ENCODE measurements at places on chromosomes 6 and 20.

- DNase-seq: no peak
These were observed 103.5 kb upstream of the HS3ST5 start for GRCh38 chr6:114446342-114446741.

DNA sequence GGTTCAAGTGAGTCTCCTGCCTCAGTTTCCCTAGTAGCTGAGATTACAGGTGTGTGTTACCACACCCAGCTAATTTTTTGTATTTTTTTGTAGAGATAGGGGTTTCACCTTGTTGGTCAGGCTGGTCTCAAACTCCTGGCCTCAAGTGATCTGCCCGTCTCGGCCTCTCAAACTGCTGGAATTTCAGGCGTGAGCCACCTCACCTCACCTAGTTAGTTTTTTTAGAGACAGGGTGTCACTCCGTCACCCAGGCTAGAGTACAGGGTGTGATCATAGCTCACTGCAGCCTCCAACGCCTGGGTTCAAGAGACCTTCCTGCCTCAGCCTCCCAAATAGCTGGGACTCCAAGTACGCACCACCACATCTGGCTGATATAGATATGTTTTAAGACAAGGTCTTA lies 22.9 kb downstream of the SYTL3 start:
- no peak for DNase-seq

GRCh38 chr20:38630727-38631126 lies 29.1 kb downstream of the ARHGAP40 start:
- no peak for DNase-seq

GRCh38 chr20:48850977-48851299 lies 23.1 kb upstream of the PREX1 start:
- DNase-seq: no peak

DNA sequence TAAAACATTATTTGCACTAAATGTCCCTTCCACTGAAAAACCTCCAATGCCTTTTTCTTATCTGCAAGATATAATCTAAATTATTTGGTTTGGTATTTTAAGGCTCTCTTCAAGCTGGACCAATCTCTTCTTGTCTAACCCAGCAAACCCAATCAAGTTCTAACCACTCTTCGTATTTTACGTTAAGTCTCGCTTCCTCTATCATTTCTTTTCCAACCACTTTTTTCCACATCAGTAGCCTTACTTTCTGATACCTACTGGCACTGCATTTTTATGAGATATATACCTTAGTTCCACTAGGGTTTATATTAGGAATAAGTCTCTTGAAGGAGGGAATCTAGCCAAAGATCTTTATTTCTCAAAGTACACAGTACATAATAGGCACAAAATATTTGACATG lies 19.1 kb downstream of the FBXL4 start:
- DNase-seq: no peak

DNA sequence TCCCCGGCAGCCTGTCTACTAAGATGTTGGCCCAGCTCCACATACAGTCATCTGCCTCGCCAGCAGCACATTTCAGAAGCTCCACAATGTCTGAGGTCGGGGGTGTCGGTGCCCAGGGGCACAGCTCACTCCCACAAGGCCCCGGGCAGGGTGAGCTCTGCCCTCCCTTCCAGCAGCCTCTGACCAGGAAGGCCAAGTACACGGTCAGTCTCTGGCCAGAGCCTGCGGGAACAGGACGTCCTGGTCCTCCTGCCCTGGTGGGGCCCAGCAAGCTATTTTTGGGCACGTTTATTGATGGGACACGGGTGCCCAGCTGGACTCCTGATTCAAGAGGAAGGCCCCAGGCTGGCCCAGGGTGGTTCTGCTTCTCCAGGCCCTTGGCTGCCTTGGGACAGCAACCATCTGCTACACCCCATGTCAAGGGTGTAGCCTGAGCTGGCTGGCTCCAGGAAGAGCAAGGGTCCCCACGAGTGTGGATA lies 114.9 kb upstream of the PTPN1 start:
- no peak for DNase-seq

- no peak for DNase-seq
These were observed 25.8 kb downstream of the BCAS4 start for GRCh38 chr20:50820515-50821256.

DNA sequence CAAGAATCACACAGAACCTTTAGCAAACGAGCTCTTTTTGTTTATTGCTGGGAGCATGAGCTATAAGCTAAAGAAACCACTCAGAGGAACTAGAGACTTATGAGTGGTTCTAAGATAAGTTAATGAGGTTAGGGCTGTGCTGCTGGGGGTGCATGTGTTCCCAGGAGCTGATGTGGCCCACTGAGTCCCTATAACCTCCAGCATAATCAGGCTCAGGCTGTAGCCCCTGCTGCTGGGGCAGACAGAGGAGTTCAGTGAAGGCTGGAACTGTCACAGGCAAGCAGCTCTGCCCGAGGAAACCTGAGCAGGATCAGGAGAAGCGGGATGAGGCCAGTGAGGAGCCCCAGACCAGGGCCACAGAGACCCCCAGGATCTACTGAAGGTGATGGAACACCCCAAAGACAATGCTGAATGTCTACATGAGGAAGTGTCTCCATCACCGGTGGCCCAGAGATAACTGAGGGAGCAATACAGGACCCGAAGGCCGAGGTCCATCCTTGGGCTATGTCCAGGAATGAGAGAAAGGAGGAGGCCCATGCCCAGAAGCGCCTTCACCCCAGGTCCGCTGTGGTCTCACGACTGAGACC lies 17.3 kb downstream of the TUBB2B start:
- DNase-seq: no peak
